ENCODE measurements at places on chromosomes 1 and 21.

- no peak for DNase-seq
These were observed 8.9 kb upstream of the ZRANB2 start for GRCh38 chr1:71089536-71090270.

DNA sequence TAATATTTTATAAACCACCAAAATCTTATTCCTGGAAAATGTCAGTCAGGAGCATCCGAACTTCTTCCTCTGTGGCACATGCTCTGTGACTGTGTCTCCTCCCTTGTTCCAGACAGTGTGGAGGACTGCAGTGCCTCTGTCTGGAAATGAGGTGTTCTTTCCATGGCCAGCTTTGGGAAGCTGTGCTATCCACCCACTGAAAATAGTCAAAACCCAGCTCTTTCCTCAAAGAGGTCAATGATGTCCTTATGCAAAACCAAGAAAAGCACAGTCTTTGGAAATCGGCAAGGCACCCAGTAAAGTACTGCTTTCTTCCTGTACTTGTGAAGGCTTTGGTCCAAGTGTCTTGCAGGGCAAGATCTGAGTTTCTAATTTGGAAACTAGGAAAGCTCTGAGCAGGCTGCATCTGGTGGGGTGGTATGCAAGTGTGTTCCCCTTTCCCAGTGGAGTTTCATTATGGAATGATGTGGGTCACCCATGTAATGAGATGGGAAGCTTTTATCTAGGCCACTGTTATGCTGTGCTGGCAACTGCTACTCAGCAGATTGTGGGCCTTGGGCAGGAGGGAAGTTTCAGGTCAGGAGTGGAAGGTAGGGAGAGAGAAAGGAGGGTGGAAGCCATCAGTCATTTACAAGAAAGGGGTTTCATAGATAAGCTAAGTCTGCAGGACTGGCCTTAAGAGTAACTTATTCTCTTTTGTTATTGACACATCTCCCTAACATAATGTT, 6.0 kb downstream of the KIAA0040 start:
- DNase-seq, result no peak

GRCh38 chr1:110210604-110211495, 736 bp downstream of the KCNC4 start:
- DNase-seq, result peak; percentile 43

DNA sequence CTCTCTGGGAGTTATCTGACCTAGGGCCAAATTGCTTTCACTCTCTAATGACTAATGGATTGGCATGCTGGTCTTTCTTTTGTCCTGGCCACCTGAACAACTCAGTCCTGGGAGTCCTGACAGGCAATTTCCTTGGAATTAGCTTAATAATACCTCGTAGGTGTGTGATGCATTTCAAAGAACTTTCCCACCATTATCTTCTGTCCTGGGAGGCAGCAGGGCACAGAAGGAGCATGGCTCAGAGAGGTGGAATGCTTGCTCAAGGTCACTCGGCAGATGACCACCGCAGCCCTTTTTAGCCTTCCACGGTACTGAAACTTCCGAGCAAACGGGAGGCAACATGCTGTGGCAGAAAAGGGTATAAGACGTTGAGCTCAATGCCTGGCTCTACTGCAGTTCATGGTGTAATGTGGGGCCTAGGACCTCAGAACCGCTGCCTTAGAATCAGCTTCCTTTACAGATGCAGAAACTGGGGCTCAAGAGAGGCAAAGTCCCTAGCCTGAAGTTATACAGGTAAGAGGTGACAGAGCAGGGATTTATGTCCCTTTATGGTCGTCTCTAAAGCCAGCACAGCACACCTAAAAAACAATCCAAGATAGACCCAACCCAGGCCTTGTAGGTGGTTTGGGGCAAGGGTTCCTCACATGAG, 3.2 kb downstream of the ID3 start:
- no peak for DNase-seq

GRCh38 chr1:164636757-164637156, 77.8 kb downstream of the PBX1 start:
- DNase-seq, result no peak

DNA sequence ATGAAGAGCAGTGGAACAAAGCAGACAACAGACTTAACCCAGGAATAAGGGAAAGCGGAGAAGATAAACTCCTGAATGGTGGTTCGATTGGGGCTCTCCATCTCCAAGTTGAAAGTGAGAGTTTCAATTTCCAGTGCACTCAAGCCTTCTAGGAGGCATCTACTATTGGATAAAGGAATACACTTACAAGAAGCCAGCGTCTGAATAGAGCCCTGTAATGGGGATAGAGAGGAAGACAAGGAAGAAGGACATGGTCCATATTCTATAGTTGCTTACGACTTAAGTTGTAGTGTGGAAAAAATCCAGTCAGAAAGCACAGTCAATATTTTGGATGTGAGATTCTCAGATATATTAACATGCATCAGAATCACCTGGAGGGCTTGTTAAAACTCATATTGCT, at the start of gene OR6K2:
OR6K2 (minus strand) TSS at position 101 of the 400 bp plus-strand sequence; CDS start at position 101, 0 bp downstream.
- no peak for DNase-seq

DNA sequence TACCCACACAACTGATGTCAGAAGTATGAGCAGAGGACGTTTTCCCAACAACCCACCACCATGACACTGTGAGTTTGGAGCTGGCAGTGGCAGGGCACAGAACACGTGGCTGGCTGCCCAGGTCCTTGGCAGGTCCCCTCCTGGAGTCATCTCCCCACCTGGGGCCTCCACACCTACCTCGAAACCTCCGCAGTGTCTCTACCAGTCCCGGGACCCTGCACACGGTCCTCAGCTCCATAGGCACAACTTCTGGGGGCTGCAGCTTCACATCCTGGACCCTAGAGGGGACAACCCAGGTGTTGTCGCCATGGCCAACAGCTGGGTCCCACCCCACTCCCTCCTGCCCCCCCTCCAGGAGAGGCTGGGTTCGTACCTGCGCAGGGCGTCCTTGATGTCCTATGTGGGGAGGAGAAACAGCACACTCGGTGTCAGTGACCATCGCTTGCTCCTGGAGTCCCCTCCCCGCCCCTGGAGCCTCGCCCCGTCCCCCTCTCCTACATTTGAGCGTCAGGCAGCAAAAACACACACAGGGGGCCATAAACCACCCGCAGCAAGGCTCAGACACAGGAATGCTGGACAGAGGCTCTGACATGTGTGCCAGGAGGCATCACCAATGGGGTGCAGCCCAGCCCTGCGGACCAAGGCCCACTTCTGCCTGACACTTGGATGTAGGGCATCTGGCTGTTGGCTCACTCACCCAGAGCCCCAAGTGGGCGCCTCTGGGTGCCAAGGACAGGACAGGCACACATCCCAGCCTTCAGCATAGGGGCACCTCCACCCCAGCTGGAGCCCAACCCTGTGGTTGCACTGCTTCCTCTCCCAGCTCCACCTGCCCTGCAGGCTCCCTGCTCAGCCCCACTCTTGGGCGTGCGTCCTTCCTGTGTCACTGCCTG, 9.6 kb downstream of the TRIM11 start:
- no peak for DNase-seq

DNA sequence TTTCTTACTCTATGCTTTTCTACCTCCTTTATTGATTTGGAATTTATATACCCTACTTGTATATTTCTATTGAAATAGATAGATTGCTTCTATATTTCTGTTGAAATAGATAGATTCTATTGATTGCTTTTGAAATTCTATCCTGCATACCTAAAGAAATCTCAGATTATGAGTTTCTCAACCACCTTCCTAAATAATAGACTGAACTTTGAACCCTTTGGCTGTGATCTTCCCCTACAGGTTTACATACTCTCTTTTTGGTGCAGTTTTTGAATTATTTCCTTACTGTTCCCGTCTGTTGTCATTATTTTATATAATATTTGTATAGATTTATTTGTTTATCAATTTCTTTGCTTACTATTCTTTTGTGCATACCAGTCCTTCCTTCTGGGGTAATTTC, 20.4 kb upstream of the CSF3R start:
- no peak for DNase-seq

DNA sequence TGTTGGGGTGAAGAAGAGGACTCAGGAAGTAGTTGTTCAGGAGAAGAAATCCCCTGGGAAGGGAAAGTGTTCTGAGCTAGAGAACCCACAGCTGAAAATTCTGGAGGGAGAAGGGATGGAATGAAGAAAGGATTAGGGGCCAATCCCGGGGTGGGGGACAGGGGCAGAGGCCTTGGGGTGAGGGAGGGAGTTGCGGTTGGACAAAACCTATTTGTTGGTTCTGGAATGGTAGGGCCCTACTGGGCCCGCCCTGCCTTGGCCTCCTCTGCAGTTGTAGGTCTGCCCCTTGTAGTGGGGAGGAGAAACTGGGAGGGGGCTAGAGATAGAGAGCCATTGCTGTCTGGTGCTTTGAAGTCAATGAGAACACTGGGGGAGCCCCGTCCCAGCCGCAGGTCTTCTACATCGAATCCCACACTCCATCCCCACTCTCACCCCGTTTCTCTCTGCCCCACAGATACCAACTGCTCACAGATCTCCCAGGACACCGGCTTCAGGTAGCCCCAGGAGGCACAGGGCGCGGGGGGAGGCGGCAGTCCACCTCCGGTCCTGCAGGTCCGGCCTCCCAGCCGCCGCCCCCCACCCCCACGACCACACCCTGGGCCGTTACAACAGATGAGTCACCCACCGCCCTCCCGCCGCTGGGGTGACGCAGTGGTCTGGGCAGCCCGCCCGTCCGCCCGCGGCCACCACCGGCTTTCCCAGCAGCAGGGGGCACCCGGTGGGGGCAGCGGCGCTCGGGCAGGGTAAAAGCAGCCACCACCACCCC, 1.1 kb downstream of the TAGLN2 start:
- DNase-seq, result peak; percentile 21

- no peak for DNase-seq
These were observed 66.2 kb downstream of the HSF2BP start for GRCh38 chr21:43593078-43593477.

DNA sequence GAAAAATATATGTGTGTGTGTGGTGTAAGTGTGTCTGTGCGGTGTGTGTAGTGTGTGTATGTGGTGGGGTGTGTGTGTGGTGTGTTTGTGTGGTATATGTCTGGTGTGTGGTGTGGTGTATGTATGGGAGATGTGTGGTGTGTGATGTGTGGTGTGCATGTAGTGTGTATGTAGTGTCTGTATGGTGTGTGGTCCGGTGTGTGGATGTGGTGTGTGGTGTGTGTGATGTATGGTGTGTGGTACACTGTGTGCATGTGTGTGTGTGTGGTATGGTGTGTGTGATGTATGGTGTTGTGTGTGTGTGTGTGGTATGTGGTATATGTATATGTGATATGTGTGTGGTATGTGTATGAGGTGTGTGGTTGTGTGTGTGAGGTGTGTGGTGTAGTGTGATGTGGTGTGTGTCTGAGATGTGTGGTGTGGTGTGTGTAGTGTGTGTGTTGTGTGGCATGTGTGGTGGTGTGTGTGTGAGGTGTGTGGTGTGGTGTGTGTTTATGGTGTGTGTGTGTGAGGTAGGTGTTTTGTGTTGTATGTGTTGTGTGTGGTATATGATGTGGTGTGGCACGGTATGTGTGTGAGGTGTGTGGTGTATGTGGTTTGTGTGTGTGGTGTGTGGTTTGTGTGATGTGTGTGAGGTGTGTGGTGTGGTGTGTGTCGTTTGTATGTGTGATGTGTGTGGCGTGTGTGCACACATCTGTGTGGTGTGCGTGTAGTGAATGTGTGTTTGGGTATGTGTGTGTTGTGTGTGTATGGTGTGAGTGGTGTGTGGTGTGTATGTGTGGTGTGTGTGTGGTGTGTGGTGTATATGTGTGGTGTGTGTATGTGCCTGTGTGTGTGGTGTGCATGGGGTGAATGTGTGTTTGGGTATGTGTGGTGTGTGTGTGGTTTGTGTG, 35.3 kb upstream of the ABCG1 start:
- DNase-seq, result no peak

GRCh38 chr1:170604065-170604464, 59.9 kb upstream of the PRRX1 start:
- no peak for DNase-seq

- DNase-seq, result no peak
These were observed 104.1 kb downstream of the DISP1 start for GRCh38 chr1:222918801-222919477.

DNA sequence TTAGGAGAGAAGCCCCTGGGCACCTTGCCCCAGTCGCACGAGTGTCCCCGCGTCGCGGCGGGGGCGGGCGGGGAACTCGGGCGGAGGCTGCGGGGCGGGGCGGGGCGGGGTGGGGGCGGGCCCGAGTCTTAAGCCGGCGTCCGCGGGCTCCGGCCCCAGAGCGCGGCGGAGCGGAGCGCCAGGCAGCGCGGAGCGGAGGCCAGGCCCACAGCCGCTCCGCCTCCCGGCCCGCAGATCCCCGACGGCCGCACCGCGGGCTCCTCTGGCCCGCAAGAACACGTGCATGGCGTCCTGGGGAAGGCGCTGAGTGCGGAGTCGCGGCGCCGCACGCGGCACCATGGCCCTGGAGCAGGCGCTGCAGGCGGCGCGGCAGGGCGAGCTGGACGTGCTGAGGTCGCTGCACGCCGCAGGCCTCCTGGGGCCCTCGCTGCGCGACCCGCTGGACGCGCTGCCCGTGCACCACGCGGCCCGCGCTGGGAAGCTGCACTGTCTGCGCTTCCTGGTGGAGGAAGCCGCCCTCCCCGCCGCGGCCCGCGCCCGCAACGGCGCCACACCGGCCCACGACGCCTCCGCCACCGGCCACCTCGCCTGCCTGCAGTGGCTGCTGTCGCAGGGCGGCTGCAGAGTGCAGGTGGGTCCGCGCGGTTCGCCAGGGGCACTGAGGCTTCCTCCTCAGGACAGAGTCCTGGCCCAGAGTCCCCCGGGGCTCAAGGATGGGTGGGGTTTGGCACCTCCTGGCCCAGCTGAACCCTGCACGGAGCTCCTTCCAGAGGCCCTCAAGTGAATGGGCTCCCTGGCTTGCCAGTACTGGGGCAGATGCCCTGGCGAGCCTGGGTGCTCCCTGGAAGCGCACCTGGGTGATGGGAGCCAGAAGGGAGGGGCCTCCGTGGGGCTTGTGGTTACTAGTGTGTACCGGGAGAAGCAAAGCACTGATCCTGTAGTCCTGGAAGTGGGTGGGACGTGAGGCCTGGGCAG, at the start of gene ESPN:
ESPN (plus strand) TSS at position 158 of the 975 bp plus-strand sequence; CDS start at position 338, 180 bp downstream.
- no peak for DNase-seq

DNA sequence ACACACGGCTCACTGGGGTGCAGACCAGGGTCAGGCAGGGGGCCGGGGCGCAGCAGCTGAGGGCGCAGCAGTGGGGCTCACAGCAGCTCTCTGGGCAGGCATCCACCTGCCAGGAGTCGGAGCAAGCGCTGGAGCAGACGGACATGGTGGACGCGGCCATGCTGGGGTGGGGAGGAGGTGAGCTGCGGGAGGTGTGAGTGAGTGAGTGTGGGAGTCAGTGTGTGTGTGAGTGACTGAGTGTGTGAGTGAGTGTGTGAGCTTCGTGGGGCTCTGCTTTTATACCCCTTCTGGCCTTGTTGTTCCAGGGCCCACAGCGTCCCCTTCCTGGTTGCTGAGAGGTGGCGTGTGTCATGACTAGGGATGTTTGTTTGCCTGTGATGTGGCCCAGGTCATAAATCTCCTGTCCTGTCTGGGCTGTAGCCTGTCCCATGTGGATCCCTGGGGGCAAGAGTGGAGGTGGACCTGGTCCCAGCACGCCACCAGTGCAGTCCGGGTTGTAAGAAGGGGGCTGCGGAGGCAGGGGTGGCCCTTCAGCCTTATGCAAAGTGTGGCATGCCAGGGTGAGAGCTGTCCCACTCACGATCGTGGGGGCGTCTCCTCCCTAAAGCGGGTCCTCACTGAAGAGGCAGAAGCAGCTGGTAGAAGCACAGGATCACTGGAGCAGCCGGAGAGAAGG, at the start of gene KRTAP10-1:
KRTAP10-1 (minus strand) TSS at position 205 of the 676 bp plus-strand sequence; CDS start at position 160, 45 bp downstream.
- no peak for DNase-seq

- DNase-seq, result no peak
These were observed 33.2 kb downstream of the PRAMEF20 start for GRCh38 chr1:13443335-13443979.

- no peak for DNase-seq
These were observed 37.2 kb downstream of the MRAP start for GRCh38 chr21:32335601-32336575.

Data from stimulated activated CD8-positive, alpha-beta memory T cell treated with anti-CD3 and anti-CD28 coated beads, Interleukin-7, amount 100 ng/mL, for 4 hours (primary cell).